ENCODE measurements at places on chromosomes 12 and 14. TPM values are rescaled to one million over a fixed set of nuclear protein-coding genes. Genes with fewer than 3 reads are reported as not detected.

The JAG2 gene
- total RNA-seq = 1.5 TPM

The MYF6 gene
- not detected for total RNA-seq

The OR4M1 gene
- total RNA-seq = not detected

The ARHGEF40 gene
- 17.5 TPM for total RNA-seq

The SLC38A1 gene
- 149 TPM for total RNA-seq

The TBX5 gene
- 7.2 TPM for total RNA-seq

The TESPA1 gene
- not detected for total RNA-seq

The TSPAN8 gene
- total RNA-seq = not detected

The ITGB7 gene
- under 0.01 TPM for total RNA-seq

The FUT8 gene
- total RNA-seq = 113 TPM

The GPR84 gene
- total RNA-seq = not detected

The ACOT6 gene
- total RNA-seq = not detected

The KRT2 gene
- total RNA-seq = not detected

The ADAM21 gene
- total RNA-seq = 0.29 TPM

The SLC17A8 gene
- not detected for total RNA-seq

The PLCZ1 gene
- not detected for total RNA-seq

The CNTN1 gene
- 0.43 TPM for total RNA-seq

The IL31 gene
- not detected for total RNA-seq

Data from placental pericyte (primary cell).